ENCODE measurements at places on chromosomes 7 and 10.

DNA sequence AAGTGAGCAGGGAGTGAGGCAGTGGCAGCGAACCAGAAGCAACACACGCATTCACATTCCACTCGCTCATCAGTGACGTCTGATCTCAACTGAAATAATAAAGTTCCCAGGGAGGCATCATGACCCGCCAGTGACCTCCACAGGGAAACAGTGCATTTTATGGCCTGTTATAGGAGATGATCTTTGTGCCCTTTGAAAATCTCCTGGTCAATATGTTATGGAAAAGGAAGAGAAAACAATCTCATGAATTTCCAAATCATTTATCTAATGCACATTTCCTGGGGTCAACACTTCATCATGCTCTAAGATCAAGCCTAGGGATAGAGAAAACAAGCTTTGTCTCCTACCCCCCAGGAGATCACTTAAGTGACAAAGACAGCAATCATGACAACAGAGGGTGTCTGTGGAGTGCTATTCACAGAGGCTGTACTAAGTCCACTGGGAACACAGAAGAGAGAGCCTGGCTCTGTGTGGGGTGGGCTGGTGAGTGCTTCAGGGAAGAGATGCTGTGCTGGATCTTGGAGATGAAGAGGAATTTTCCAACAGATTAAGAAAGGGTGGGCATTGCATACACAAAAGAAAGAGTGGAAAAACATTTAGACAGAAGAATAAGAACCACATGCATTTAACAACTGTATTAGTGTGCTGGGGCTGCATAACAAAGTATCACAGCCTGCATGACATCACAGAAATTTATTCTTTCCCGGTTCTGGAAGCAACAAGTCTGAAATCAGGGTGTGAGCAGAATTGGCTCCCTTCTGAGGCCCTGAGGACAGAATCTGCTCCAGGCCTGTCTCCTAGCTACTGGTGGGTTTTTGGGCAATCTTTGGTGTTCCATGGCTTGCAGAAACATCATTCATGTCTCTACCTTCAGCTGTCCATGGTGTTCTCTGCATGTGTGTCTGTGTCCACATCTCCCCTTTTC is 613.9 kb upstream of the IGFBP3 start:
- no peak for DNase-seq

DNA sequence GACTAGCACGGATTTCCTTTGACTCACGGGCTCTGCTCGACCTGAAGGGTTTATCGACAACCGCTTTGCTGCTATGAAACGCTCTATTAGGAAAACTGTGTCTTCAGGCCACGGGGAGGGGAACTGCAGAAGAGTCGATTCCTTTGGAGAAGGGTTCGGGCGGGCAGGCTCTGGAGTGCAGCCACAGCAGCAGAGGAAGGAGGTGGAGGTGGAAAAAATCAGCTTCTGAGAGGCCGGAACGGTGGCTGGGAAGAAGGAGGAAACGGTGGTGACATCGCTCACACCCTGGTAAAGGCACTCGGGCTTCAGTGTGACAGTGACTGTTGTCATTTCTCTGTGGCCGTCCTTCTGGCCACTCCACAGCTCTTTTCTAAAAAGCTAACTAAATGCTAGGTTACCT is 64.6 kb upstream of the MGMT start:
- DNase-seq, result no peak

GRCh38 chr7:38545977-38546376 is 85.2 kb downstream of the AMPH start:
- DNase-seq, result no peak

GRCh38 chr10:100737355-100738054 is 7.9 kb upstream of the PAX2 start:
- DNase-seq, result no peak

DNA sequence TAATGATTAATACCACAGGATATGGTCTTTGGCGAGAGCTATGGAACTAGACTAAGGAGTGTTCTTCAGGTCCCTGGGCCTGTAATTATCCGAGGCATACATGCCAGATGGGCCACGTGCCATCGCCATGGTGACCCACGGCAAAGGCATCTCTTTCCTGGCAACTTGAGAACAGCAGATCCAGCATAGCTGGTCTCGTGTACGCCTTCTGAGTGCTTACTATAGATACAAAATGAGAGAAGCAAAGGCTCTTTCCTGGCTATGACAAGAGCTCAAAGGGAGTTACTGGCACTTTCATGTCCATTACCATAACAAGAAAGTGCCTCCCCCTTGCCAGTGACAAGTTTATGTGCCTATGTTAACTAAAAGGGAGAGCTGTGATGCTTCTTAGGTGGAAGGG is 26.0 kb upstream of the GLI3 start:
- no peak for DNase-seq

GRCh38 chr7:888081-889024 is 12.0 kb downstream of the GET4 start:
- DNase-seq, result no peak

- no peak for DNase-seq
These were observed 210.2 kb downstream of the BMPER start for GRCh38 chr7:34115503-34115902.

DNA sequence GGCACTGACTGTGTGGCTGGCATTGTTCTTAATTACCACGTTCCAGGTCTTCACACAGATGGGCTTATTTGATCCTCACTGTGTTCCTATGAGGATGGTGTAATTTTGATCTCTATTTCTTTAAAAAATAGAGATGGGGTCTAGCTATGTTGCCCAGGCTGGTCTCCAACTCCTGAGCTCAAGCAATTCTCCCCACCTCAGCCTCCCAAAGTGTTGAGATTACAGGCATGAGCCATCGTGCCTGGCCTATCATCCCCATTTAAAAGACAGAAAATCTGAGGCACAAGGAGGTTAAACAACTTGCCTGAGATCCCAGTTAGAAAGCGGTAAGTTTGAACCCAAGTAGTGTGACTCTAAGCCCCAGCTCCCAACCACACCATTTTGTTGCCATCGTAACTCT is 17.0 kb upstream of the SRGN start:
- no peak for DNase-seq

GRCh38 chr7:102147008-102147407 is 139.7 kb upstream of the SH2B2 start:
- no peak for DNase-seq

DNA sequence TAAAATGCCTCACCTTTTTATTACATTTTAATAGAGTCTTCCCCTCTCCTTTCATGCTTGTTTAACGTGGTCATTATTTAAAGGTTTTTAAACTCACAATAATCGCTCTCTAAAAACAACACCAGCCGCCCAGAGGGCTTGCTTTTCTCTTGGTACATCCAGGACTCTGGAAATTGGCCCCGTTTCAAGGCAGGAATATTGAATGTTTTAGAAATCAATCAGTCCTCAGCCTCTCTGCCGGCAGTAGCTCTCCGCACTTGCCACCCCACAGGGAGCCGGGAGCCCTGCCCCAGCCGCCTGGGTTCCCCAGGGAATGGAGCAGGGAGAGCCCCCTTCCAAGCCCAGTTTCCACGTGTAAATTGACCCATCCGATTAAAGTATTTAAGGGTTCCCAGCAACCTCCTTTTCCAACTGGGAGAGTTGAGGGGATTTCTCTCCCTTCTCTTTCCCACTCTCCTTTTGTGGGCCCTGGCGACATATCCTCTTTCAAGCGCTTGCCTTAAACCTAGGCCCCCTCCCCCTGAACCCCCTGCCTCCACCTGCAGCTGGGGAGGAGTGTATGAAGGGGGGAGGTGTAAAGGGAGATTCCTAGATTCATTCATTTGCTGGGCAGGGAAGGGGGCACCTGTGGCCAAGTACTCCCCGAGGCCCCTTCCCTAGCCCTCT is 1.9 kb downstream of the FGF8 start:
- DNase-seq, result no peak

- no peak for DNase-seq
These were observed 86.7 kb downstream of the ARHGAP22 start for GRCh38 chr10:48517911-48518811.

- no peak for DNase-seq
These were observed 233.0 kb downstream of the DIP2C start for GRCh38 chr10:456486-456885.

GRCh38 chr10:13709931-13710650 is 123.3 kb downstream of the PRPF18 start:
- no peak for DNase-seq

GRCh38 chr7:11726001-11726793 is 105.8 kb downstream of the THSD7A start:
- DNase-seq, result no peak

GRCh38 chr7:150988230-150989226 is 2.3 kb upstream of the NOS3 start:
- DNase-seq, result peak; percentile 76

GRCh38 chr10:12195281-12195602 is 449 bp downstream of the NUDT5 start:
- no peak for DNase-seq

GRCh38 chr10:11237571-11237970 is 219.9 kb downstream of the CELF2 start:
- no peak for DNase-seq

GRCh38 chr7:103073989-103074518 is 542 bp downstream of the FBXL13 start:
- no peak for DNase-seq

DNA sequence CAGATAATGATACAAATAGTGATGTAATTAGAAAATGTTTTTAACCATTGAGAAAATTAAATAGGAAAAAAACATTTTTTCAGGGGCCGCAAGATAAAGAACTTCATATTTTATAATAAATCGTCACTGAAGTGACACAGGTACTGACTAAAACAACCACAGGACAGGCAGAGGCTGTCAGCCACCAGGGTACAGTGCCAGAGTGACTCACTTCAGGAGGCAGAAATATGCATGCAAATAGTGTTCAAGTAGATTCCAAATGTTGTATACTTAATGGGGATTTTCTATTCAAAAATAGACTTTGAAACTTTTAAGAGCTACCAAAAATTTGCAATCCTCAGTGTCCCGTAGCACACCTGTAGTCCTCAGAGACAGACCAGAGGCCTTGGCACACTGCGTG is 68.6 kb downstream of the FRMPD2 start:
- no peak for DNase-seq

DNA sequence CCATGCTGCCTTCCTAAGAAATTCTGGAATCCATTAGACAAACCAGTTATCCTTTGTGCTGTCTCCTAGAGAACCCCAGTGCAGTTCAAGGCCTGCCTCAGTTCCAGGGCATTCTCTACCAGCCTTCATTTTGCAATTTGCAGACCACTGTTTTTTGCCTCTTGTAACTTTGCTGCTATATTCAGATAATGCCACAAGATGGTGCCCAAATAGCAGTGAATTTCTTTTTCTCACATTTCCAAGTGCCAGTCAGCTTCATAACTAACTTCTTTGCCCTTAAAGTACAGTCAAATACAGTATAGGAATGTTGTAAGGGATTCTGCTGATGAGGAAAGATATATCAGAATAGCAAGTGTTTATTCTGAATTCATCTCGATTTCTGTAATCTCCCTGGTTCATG is 25.2 kb downstream of the LOXL4 start:
- DNase-seq, result no peak

DNA sequence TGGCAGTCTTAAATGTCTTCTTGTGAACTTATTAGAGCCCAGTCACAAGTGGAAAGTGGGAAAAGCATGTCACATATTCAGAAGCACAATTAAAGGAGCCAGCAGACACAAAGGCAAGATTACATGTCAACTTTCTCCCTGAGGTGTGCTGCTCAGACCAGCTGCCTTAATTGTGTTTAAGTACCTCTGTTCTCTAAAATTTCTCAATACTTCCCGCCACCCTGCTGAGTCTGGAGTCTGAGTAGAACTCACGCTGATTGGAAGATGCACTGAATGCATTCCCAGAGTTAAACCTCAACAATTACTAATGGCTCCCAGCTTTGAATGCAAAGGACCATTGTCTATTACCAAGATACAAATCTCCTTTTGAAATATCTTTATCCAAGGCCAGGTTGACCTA is 166.4 kb upstream of the COBL start:
- no peak for DNase-seq

- DNase-seq, result no peak
These were observed 48.8 kb upstream of the DGKI start for GRCh38 chr7:137895301-137896221.

DNA sequence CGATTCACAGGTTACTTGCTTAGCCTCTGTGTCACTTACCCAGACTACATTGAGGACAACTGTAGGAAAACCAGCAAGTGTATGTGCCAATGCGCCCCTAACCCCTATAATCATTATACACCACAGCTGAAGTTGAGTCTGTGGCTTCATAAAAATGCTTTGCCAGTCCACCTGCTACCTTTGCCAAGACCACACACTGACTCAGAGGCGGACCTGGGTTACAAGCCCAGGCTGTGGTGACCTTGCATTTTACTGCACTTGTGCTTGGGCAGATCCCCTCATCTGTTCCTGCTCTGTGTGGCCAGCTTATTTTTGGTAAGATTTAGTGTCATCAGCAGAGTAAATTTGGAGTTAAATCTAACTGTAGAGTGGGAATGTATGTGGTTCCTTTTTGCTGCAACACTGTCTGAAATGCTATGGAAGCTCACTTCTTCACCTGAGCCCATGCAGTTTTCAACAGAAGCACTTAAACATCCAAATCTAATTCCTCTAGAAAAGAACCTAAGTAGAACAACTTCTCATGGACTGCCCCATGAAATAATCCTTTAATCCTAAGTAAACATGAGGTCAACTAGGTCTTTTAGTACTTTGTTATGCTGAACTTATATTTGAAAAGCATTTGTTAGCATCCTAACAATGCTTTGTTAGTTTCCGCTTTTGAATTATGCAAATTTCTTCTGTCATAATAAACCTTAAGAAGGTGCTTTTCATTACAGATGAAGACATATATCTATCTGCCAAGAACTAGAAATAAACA is 96.2 kb upstream of the AMPH start:
- DNase-seq, result no peak

DNA sequence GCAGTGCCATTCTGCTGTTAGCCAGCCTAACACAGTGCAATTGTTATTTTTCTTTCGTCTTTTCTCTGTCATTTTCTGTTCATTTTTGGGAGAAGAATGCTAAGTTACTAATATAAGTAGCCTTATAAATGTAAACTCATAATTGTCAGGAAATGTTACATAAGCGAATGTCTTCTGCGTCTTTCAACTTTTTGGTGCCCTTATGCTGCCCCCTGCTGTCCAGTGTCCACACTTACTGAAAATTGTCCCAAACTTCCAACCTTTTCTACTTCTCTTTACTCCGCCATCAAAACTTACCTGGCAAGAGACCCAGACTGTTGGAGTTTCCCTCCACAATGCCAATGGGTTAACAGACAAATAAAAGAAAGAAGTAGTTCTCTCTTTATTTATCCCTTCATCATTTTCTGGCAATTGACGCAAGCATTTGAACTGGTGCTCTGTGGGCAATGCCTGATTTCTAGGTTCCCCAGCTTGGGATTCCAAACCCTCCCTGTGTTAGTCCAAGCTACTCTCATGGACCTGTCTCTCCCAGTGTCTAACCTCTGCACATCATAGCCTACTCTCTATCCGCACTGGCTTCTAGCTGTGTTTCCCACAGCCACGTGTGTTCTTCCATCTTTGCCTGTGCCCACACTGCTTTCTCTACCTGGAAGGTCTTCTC is 21.0 kb upstream of the EPC1 start:
- DNase-seq, result no peak

DNA sequence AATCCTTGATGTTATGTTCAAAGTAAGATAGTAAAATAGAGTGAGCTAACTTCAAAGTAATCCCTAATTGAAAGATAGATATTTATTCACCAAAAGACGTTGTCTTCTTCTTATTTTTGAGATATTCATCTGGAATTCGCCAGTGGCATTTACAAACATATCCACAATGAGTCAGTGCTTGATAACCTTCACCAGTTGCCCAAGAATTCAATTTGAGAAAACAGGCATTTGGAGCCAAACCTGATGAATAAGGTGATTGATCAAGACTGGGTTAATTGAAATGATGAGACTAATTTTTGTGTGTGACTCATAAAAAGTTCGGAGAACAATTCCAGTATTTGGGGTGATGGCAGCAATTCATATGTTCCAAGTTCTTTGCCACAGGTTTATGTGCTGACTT is 344.0 kb downstream of the ARL4A start:
- DNase-seq, result no peak
